Heart left ventricle (tissue), 16 donors: ENCODE measurements at places on chromosomes 2 and 18.

DNA sequence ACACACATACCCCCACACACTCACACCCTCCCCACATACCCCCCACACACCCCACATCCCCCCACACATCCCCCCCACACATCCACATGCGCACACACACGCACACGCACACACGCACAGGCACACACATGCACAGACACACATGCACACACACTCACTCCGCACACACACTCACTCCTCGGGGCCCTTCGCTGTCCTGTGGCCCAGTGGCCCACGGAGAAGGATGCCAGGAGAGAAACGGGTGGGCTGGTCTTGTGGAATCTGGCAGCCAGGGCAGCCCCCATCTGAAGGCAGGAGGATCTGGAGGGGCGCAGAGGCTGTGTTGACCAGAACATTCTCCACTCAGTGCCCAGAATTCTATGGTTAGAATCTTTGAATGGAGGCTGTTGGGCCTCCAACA, 51.6 kb downstream of the ACAA2 start:
- no peaks in the 10 kb centered on the region for H3K4me1 ChIP-seq
- H3K27ac ChIP-seq, result no peak overlapping the region
- no peak for DNase-seq
- no peaks in the 10 kb centered on the region for H3K27me3 ChIP-seq

- no peaks in the 10 kb centered on the region for H3K27me3 ChIP-seq
- no peak overlapping the region for H3K27ac ChIP-seq
- DNase-seq, result peak; percentile 57
- H3K36me3 ChIP-seq, result no peaks in the 10 kb centered on the region
- H3K4me1 ChIP-seq, result no peaks in the 10 kb centered on the region
- no peak overlapping the region for H3K4me3 ChIP-seq
Measured at GRCh38 chr18:12944709-12945108, 3.1 kb upstream of the SEH1L start.

GRCh38 chr2:3608373-3609278, 13.7 kb downstream of the COLEC11 start:
- H3K4me1 ChIP-seq, result no peaks in the 10 kb centered on the region
- H3K36me3 ChIP-seq, result no peaks in the 10 kb centered on the region
- no peaks in the 10 kb centered on the region for H3K27me3 ChIP-seq
- H3K27ac ChIP-seq, result no peak overlapping the region

DNA sequence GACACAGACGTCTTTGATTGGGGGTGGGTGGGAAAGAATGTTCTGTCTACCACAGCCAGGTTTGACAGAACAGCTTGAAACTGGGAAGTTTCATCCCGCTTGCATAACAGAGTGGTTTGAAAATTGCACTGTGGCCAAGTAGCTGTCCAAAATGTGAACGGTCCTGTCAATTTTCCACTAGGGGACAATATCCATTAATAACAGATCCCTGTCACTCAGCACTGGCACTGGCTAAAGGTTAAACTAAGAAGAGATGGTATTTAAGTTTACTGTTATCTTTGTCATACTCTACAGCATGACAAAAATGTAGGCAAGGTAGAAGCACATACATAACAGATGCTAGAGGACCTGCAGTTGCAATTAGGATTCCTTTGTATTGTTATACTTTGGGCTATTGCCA, 55.6 kb upstream of the ACMSD start:
- H3K27ac ChIP-seq, result no peak overlapping the region
- no peak for DNase-seq
- H3K4me1 ChIP-seq, result no peaks in the 10 kb centered on the region
- H3K27me3 ChIP-seq, result no peaks in the 10 kb centered on the region
- no peaks in the 10 kb centered on the region for H3K36me3 ChIP-seq

- DNase-seq, result no peak
- no peak overlapping the region for H3K27ac ChIP-seq
- H3K4me1 ChIP-seq, result no peaks in the 10 kb centered on the region
Measured at GRCh38 chr2:123670286-123670685, 354.8 kb upstream of the CNTNAP5 start.

DNA sequence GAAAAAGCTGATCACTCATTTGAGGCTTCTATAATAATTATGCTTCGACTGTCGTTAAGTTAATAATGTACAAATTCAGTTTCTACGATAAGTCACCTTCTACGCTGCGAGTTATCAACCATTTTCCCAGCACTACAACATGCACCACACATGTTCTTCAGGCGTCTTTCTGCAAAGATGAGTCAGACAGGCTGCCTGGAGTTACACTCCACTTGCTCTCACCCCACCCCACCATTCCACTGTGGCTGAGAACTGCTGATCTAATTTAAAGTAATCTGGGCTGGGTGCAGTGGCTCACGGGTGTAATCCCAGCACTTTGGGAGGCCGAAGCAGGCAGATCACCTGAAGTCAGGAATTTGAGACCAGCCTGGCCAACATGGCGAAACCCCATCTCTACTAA, 218.6 kb downstream of the DYM start:
- DNase-seq, result no peak
- no peaks in the 10 kb centered on the region for H3K4me1 ChIP-seq
- no peak overlapping the region for H3K27ac ChIP-seq

- DNase-seq, result no peak
- no peaks in the 10 kb centered on the region for H3K4me1 ChIP-seq
- H3K36me3 ChIP-seq, result no peaks in the 10 kb centered on the region
- no peak overlapping the region for H3K4me3 ChIP-seq
- no peak overlapping the region for H3K27ac ChIP-seq
- no peaks in the 10 kb centered on the region for H3K27me3 ChIP-seq
Measured at GRCh38 chr2:238387332-238387731, 39.4 kb upstream of the ASB1 start.

DNA sequence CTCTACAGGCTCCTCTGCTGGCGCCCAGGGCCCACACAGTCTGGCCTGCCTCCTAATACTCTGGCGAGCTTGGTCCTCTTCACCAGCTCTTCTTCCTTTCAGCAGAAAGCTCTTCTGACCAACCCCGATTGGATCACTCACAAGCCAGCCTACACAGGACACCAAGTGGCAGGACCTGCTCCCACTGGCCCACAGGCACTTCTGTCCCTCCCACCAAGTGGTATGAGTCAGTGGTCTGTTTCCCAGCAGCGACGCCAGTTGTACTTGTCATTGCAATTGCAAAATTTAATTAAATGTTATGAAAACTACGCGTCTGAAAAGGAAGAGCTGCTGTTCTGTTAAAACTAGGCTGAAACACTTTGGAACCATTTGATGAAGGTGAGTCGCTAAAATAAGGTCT, 46.7 kb downstream of the NDUFA10 start:
- H3K27ac ChIP-seq, result no peak overlapping the region
- peaks cover 56% of the 10 kb centered on the region for H3K36me3 ChIP-seq
- H3K4me1 ChIP-seq, result no peaks in the 10 kb centered on the region
